ENCODE measurements at places on chromosomes 7 and 10.

- DNase-seq: peak; percentile 13
These were observed 349.7 kb downstream of the MDFIC start for GRCh38 chr7:115271332-115272235.

GRCh38 chr10:111083222-111084095 lies 6.6 kb downstream of the ADRA2A start:
- no peak for DNase-seq

- no peak for DNase-seq
These were observed 29.0 kb downstream of the DHTKD1 start for GRCh38 chr10:12097791-12098190.

DNA sequence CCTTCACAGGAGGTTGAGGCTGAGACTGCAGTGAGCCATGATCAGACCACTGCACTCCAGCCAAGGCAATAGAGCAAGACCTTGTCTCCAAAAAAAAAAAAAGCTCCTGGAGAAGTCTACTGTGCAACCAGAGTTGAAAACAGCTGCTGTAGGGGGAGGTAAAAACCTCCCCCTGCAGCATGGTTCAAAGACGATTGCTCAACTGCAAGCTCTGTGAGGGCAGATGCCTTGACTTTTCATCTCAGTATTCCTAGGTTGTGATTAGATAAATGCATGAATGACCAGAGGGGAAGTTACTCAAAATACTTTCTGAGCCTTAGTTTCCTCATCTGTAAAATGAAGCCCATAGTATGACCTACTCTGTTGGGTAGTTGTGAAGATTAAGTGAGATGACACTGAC lies 25.0 kb upstream of the PPA1 start:
- no peak for DNase-seq

- DNase-seq: no peak
These were observed 11.9 kb downstream of the CPXM2 start for GRCh38 chr10:123879606-123880257.

DNA sequence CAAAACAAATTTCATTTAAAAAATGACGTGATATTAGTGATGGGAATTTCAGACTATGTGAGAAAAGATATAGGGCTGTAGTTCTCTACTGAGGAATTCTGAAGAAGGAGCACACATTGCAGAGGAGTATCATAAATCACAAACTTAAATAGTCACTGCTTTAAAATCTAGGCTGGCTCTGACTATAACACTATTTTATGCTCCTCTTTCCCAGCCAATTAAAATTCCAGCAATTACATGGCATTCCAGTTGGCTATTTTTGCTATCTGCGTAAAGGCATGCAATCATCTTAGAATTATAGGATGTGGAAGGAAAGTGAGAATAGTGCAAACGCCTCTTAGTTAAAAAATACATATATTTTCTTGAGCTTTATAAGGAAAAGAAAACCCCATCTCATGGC lies 123.1 kb downstream of the GNAI1 start:
- DNase-seq: no peak

- no peak for DNase-seq
These were observed 62.7 kb downstream of the NPY start for GRCh38 chr7:24346716-24347115.

DNA sequence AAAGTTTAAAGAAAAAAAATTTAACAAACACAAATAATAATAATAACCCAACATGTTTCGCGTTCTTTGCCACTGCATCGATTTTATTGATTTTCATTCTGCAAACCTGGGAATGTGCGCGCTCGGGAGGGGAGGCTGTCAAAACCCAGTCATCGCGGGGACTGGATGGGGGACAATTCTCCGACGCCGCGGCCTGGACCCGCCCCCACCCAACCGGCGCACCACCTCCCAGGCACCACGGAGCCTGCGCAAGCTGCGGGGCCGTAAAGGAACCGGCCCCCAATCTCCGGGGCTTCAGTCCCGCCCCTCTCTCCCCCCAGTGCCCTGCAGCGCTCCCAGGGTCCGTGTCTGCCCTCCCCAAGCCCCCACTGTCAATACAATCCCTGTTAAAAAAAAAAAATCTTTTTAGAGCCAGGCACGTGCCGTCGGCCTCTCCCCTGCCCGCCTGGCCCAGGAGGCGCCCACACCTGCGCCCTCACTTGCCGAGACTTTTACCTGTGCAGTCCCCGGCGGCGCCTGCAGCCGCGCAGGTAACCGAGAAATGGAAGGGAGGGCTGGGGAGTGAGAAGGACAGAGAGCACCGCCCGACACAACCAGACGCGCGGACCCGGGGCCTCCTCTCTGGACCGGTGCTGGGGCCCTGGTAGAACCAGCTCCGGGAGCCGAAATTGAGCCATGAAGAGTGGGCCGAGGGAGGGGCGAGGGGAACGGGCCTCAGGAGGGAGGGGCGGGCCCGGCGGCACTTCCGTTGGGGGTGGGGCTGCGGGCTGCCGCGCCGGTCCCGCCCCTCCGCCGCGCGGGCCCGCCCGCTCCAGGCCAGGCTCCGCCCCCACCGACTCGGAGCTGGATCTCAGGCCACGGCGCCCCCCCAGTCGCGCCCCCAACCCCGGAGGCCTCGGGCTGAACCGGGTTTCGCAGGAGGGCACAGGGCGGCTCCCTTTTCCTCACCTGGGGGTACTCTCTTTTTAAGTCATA lies 7.6 kb upstream of the ZNF503 start:
- DNase-seq: peak; percentile 91

DNA sequence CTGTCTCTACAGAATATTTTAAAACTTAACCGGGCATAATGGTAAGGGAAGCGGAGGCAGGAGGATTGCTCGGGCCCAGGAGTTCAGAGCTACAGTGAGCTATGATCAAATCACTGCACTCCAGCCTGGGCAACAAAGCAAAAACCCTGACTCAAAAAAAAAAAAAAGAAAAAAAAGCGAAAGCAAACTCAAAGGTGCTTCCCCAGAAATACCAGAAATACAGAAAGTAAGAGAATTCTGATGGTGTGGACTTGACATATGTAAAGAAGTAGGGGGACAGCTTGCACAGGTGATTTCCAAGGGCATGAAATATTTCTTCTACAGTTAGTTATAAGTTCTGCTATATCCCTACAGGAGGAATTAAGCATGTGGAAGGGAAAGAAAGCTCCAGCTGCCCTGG lies 69.7 kb upstream of the APBB1IP start:
- DNase-seq: no peak

GRCh38 chr10:33027088-33027487 lies 69.1 kb upstream of the ITGB1 start:
- no peak for DNase-seq

DNA sequence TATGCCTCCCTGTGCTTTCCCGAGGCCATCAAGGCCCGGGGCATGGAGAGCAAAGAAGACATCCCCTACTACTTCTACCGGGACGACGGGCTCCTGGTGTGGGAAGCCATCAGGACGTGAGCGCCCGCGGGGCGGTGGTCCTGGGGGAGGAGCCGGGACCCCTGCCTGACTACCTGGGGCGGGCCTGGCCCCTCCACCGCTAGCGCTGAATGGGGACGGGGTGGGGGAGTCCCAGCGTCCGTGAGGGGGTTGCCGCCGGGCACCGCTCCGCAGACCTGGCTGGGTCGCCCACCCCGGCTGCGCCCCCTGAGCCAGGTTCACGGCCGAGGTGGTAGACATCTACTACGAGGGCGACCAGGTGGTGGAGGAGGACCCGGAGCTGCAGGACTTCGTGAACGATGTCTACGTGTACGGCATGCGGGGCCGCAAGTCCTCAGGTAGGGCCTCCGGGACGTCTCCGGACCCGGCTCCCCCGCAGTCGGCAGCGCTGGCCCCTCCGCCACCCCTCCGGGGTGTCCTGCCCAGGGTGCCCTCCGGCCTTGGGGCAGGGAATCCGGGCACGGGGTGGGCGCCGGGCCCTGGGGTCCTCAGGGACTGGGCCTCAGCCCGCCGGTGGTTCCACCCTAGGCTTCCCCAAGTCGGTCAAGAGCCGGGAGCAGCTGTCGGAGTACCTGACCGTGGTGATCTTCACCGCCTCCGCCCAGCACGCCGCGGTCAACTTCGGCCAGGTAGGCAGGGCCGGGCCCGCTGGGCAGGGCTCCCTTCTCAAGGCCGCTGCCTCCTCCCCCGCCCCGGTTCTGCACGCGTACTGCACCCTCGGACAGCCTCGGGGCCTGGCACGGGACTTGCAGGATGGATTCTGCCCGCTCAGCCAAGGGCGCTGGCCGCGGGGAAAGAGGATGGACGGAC lies 69.3 kb downstream of the ALOX5 start:
- DNase-seq: no peak

DNA sequence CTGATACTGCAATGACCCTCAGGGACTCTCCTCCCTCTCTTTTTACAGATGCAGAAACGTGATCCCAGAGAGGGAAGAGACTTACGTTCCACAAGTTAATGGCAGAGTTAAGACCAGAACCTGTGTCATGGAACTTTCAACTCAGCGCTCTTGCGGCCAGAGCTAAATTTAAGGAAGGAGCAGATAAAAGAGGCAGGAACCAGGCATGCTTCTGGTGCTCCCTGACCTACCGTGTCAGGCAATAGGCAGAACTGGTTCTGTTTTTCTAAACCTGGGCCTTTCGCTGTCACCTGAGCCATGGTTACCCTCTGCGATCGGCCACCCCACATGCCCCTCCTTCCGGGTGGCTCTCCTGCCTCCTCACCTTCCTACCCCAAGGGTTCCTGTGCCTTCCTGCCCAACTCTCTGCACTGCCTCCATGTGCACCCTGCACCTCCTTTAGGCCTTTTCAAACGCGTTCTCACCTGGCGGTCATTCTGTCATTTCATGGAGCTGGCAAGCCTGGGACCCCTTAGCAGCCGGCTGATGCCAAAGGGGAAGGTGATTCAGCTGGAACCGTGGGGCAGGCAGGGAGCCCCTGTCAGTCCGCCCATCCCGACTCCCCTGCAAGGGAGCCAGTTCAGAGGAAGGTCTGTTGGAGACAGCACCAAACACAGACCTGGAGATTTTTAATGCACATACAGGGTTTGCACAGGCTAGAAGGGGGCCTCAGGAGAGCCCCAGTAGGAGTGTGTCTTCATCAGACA lies 7.7 kb upstream of the GBX1 start:
- DNase-seq: no peak

Measured in AG08396 (cell line).